ENCODE measurements at places on chromosomes 7 and 10.
A peak's percentile ranks its signal among the peaks of the same experiment; 100 is the strongest.

DNA sequence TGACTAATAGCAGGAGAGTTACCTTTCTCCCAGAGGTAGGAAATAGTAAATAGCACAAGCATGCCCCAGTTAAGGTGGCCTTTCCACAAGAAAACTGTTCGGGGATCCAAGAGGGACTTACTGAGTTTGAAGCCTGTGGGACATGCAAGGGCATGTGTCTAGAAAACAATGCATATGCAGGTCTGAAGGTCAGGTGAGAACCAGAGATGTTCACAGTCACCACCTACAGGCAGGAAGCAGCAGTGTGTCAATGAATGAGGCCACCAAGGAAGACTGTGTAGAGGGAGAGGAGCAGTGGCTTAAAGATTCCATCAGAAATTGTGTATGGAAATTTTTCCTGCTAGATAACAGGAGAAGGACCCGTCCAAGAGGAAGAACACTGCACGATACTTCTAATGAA is 66.0 kb downstream of the CALD1 start:
- no peak for DNase-seq

- no peak for DNase-seq
Measured at GRCh38 chr7:139825666-139826290, 3.3 kb upstream of the TBXAS1 start.

GRCh38 chr7:96005271-96005670 is 232.9 kb downstream of the DYNC1I1 start:
- no peak for DNase-seq

GRCh38 chr7:143363016-143363937 is 764 bp upstream of the FAM131B start:
- no peak for DNase-seq

DNA sequence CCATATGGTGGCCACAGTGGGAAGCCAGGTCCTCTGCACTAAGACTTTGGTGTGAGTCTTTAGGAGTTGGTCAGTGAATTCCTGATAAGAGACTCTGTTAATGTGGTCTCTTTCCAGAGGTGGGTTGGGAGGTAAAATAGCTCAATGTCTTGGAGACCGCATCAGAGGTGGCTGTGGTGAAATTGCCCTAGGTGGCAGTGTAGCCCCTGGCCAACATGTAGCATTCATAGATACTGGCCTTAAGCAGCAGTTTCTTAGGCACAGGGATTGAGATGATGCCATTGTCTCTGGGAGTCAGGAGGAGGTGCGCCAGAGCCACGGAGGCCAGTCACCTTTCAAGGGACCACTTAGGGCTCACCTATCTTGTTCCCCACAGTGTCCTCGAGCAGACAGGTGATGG is 202.8 kb downstream of the CREB5 start:
- DNase-seq, result no peak

DNA sequence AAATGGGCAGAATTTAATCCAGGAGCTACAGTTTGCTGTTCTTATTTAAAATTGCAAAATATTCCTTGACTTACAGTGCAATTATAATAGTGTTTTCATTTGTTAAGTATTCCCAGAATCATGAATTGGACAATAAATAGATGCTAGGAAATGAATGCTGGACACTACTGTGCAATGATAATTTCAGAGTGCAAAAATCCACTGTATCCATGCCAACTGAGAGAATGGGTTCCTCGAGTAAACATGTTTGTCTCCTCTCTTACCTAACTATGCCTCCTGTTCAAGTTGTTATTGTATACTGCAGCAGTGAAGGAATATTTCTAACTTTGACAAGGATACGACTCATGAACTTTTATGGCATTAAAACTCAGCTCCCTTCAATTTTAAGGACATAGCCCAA is 1396.3 kb downstream of the GATA3 start:
- no peak for DNase-seq

GRCh38 chr7:22945584-22945983 is 68.3 kb downstream of the HYCC1 start:
- no peak for DNase-seq

DNA sequence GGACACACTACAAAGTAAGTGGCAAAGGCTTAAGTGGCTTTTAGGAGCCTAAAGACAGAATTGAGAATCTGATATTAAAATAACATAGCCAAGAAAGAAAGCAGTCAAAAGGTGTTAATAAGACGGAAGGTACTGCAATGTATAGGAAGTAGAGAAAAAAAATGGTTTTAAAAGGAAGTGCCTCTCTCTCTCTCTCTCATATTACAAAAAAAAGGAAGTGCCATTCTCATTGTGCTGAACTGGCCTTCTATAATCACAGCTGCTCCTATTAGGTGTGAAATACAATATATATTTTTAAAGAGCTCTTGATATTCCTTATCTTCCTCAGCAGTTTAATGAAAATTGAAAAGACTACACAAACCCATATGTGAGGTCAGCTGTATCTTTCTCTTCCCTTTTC is 199.4 kb upstream of the NPVF start:
- no peak for DNase-seq

DNA sequence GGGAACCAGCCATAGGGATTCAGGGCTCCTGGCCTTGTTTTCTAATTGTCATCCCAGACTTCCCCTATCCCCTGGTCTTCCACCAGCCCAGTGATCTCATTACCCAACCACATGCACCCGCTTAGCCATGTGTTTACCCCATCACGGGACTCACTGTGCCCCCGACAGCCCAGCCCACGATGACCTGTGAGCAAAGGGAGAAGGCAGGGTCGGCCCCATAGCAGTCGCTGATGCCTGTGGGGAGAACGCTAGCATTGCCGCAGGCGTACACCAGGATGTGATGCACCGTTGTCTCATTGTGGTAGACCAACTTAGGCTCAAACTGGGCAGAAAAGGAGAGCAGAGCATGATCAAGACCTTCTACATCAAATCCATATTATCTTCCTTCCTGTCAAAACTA is 14.0 kb downstream of the PRSS58 start:
- DNase-seq, result no peak

GRCh38 chr10:46995234-46995633 is 84.0 kb downstream of the PTPN20 start:
- DNase-seq, result no peak

- no peak for DNase-seq
Measured at GRCh38 chr7:45683556-45684148, 109.5 kb downstream of the ADCY1 start.

GRCh38 chr10:15868006-15868405 is 7.7 kb upstream of the MINDY3 start:
- DNase-seq, result no peak

GRCh38 chr7:83646027-83646426 is 2.9 kb downstream of the SEMA3E start:
- no peak for DNase-seq

DNA sequence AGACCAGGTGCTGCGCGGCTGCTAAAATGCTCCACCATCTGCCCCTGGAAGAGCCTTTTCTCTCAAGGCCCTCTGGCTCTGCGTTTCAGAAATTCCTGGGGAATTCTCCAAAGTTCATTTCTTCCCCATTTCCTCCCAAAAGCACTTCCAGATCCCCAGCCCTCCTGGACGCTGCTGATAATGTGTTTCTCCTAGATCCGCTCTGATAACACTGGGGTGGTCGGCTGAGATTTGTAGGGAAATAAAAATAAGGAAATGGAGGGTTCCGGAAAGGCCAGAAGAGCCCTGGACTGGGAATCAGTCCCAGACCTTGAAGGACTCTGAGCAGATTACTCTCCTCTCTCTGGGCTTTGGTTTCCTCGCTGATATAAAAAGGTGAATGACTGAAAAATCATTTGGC is 28.1 kb downstream of the COL13A1 start:
- no peak for DNase-seq

GRCh38 chr10:3340127-3340730 is 167.6 kb upstream of the PITRM1 start:
- DNase-seq, result no peak

GRCh38 chr7:134191876-134192275 is 64.7 kb downstream of the LRGUK start:
- no peak for DNase-seq

GRCh38 chr7:97016381-97017191 is 8.0 kb downstream of the DLX5 start:
- DNase-seq, result no peak

GRCh38 chr7:36276428-36277248 is 113.0 kb upstream of the ANLN start:
- no peak for DNase-seq

GRCh38 chr7:103657474-103657894 is 211.5 kb upstream of the SLC26A5 start:
- DNase-seq, result no peak

DNA sequence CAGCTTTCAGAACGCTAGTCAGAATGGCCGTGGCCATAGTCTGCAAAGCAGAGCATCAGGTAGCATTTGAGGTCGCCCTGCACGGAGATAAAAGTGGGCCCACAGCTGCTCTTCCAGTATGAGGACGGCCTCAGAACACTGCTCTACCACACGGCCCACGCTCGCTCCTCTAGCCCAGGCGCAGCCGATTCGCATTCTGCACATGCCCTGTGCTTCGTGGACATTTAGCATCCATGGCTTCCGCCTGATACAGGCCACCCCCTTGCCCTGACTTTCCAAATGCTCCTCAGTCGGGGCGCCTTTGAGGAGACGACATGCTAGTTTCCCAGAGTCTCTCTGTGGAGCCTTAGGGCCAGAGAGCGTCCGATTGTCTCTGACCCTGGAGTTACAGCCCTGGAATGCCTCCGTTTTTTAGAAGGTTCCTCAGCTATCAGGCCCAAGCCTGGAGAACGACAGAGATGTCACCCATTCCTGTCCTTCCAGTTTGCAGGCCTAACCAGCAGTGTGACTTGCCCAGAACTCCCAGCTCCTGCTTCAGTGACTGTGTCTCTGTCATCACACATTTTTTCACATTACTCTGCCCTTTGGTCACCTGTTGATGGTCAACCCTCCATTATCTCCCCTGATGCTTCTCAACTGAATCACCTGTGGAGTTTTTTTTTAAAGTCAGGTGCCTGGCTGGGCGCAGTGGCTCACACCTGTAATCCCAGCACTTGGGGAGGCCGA is 14.3 kb downstream of the STRA8 start:
- no peak for DNase-seq

DNA sequence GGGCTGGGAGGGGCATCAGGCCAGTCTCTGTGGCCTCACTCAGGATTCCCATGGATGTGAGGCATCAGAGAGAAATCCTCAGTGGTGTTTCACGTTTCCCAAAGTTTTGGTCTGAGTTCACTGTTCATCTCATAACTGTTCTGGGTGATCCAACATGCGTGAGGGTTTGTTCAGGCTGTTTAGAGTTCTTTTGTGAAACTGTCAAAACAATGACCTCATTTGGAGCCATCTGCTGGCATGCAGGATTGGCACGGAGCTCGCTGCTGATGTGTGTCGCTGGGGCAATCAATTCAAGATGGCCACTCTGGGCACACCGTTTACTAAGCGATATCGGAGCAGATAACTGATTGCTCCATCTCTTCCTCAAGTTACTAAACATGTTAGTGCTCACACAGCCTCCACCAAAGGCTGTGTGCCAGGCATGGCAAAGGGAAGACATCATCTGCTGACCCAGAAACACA is 365.6 kb downstream of the WDR11 start:
- no peak for DNase-seq

DNA sequence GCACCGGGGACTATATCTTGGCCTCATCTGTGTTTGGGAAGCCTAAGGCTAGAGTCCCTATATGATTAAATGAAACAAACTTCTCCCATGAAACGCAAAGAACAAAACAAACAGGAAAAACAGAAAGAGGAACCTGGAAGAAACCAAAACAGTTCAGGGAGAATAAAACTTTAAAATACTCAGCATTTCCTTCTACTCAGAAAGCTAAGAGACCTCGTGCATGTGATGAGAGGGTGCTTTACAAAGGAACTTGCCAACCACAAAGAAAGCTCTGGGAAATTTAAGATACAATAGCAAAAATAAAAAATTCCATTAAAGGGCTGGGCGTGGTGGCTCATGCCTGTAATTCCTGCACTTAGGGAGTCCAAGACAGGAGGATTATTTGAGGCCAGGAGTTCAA is 6.9 kb downstream of the PILRA start:
- DNase-seq, result no peak

DNA sequence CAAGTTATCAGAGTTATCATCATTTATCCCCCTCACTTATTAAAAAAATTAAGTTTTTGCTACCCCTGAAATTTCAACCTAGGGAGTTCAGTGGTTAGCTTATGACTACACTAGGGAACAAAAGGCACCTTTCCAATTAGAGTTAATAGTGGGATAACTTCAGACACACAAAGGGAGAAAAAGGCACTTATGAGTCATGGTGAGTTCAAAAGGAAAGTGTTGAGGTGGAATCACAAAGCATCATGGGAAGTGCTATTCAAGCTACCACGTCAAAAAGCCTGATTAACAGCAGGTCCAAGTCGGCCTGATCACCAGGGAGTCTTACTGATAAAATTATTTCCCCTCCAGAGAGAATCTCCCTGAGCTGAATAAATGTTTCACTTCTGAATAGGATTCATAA is 165.7 kb downstream of the C7orf25 start:
- no peak for DNase-seq

DNA sequence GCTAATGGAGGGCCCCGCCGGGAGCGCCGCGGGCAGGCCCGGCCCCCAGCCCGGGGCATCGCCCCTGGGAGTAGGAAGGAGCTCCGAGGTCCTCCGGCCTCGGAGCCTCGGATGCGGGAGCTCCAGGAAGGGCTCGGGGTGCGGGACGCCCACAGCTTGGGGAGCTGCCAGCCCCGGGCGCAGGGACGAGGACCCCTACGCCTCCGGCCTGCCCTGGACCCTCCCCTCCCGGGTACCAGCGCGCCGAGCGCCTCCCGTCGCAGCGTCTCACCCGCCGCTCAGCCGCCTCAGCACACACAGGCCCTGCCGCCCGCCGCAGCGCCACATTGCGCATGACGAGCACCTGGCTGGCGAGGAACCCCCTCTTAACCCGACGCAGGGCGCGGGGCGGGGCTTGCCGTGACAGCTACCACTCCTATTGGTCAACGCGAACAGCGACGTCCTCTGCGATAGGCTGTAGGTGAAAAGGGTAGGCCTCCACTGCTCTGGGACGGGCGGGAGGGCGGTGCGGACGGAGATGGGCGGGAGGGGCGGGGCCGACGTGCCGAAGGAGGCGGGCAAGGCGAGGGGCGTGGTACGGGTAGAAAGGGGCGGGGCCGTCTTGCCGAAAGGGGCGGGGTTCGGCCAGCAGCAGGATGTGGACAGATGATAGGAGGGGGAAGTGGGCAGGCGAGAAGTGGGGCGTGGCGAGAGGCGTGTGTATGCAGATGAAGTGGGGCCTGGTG is at the start of gene PITRM1:
Gene PITRM1, minus strand, starts transcription at position 337 of the 725 bp plus-strand sequence. Its CDS starts 10 bp downstream, at position 327.
- peak; percentile 99 for DNase-seq

DNA sequence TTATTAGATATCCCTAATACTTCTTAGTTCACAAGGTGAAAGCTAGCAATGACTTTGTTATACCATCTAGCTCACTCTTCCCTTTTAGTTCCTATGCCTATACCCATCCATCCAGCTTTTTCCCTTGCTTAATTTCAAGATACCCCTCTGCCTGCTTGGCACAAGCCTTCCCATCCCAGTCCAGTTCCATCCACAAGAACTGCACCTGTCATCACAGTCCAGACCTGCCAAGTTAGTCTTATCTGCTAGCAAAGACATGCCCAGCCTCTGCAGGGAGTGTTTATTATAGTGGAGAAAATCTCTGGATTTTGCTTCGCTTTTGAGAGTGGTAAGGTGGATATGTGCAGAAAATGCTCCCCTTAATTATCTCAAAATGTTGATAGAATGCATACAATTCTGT is 158.2 kb downstream of the ST7 start:
- DNase-seq, result no peak
